ENCODE measurements at places on chromosomes 7 and 10.

GRCh38 chr10:5968681-5969453 lies 8.5 kb downstream of the IL15RA start:
- DNase-seq = no peak

GRCh38 chr10:115422624-115423023 lies 329.5 kb downstream of the ATRNL1 start:
- no peak for DNase-seq

DNA sequence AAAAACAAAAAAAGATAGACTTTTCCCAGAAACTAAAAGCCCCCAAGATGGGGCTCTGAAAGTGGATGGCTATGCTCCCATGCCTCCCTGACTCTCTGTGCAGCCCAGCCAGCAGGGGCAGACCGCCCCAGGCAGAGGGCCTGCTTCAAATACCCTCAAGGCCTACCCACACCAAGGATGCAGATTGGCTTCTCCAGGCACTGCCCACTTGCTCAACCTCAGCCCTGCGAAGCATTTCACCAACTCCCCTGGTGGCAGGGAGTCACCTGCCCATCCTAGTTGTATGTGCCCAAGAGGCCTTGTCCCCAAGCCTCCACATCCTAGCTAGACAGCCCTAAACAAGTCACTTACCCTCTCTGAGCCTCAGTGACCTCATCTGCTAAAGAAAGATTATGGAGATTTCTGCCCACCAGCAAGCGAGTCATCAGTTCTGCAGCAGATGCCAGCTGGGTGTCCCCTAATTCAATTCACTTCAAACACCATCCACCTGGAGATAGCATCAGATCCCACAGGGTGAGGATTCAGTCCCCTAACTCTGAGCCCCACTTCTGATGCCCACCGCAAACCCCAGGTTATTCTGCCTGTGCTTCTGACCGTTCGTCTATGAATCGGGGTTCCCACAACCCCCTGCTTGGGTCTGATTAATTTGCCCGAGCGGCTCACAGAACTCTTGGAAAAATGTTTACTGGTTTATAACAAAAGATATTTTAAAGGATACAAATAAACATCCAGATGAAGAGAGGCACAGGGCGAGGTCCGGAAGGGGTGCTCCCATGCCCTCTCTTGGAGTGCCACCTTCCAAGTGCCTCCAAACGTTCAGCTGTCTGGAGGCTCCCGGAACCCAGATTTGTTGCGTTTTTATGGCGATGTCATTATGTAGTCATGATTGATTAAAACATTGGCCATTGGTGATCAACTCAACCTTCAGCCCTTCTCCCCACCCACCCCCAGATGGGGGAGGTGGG lies 18.6 kb upstream of the ZMIZ1 start:
- DNase-seq = no peak

DNA sequence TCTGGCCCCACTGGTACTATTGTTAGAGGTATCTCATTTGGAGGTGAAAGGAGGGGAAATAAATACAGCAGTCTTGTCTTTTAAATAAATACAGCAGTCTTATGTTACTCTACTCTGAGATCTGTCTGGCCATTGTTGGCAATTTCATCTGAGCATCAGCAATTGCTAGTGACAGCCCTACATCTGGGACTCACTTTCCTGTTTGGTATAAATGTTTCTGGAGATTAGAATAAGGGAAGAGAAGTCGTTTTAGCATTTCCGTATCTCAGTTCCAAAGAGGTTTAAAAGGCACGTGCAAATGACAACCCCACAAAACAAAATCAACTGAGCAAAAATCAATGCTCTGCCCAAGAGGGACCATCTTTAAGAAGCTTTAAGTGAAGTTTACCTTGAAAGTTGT lies 18.1 kb upstream of the CNNM2 start:
- DNase-seq = no peak

- peak; percentile 53 for DNase-seq
Measured at GRCh38 chr7:40922316-40922670, 780.6 kb downstream of the INHBA start.

GRCh38 chr10:14486777-14487487 lies 156.2 kb upstream of the FRMD4A start:
- DNase-seq = no peak

- peak; percentile 83 for DNase-seq
Measured at GRCh38 chr10:92822060-92822634, 26.2 kb upstream of the EXOC6 start.

- DNase-seq = peak; percentile 13
Measured at GRCh38 chr10:104622598-104623209, 18.4 kb upstream of the SORCS3 start.

- no peak for DNase-seq
Measured at GRCh38 chr10:123643315-123643714, 22.8 kb upstream of the GPR26 start.

GRCh38 chr10:77251297-77252013 lies 386.2 kb downstream of the KCNMA1 start:
- DNase-seq = peak; percentile 40

DNA sequence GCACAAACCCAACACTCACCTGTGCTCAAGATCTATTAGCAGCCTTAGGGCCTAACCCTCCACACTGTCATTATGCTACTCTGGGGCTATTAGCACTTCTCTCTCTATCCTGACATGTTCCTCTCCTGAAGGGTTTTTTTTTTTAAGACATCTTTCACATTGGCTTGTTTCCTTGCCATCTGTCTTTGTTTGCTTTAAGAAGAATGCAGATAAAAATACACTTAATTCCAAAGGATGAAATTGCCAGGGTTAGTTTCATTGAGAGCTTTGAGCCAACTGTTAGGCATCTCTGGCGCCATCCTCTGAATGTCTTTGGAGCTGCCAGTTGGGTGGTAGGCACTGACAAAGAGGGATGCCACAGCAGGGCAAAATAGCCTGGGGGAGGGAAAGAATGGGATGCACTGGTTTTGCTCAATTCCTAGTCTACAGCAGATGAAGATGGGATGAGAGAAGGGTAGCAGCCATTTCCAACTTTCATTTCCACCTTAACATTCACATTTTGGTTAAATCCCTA lies 399.2 kb downstream of the SORCS1 start:
- DNase-seq = no peak

DNA sequence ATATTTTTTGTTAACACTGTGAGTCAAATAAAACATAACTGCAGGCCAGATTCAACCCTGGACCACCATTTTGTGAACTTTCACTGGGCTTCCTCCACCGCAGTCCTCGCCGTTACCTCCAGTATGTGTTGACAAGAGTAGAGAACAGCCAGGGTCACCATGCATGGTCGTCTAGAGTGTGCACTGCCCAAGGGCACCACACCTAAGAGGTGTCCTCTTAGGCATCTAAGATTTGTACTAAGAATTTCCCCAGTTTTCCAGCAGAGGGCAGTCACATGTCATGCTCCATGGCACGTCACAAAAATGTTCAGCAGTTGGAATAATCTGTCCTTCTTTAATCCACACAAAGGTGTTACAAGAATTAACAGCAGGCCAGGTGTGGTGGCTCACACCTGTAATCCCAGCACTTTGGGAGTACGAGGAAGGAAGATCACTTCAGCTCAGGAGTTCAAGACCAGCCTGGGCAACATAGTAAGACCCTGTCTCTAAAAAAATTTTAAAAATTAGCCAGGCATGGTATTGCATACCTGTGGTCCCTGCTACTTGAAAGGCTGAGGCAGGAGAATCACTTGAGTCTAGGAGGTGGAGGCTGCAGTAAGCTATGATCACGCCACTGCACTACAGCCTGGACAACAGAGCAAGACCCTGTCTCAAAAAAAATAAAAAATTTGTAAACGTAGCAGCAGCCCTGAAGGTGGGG lies 71.2 kb upstream of the FOXK1 start:
- peak; percentile 90 for DNase-seq

DNA sequence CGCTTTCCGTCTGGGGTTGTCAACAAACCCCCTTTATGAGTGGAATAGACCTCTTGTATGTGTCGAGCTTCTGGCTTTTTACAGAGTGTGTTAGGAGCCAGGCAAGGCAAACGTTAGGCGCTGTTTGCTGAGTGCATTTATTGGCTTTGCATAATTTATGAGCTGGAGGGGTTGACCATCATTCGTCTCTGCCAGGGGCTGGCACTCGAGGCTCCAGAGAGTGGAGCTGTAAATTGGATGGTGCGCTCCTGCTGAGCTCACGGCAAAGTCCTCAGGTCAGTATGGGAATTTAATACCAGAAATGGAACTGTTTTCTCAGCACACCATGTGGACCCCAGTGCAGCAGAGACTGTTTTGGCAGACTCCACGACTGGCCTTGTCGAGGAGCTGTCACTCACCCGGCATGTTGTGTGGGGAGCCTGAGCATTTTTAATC lies 699.4 kb upstream of the GALNT17 start:
- DNase-seq = no peak

- DNase-seq = no peak
Measured at GRCh38 chr10:122997864-122998263, 10.7 kb downstream of the IKZF5 start.

- no peak for DNase-seq
Measured at GRCh38 chr7:25860275-25861163, 291.5 kb upstream of the NFE2L3 start.

GRCh38 chr7:127791446-127792189 lies 139.6 kb downstream of the SND1 start:
- DNase-seq = no peak

- DNase-seq = no peak
Measured at GRCh38 chr10:80410578-80411145, 2.3 kb downstream of the PRXL2A start.

- DNase-seq = no peak
Measured at GRCh38 chr7:21568762-21569161, 25.9 kb downstream of the DNAH11 start.

DNA sequence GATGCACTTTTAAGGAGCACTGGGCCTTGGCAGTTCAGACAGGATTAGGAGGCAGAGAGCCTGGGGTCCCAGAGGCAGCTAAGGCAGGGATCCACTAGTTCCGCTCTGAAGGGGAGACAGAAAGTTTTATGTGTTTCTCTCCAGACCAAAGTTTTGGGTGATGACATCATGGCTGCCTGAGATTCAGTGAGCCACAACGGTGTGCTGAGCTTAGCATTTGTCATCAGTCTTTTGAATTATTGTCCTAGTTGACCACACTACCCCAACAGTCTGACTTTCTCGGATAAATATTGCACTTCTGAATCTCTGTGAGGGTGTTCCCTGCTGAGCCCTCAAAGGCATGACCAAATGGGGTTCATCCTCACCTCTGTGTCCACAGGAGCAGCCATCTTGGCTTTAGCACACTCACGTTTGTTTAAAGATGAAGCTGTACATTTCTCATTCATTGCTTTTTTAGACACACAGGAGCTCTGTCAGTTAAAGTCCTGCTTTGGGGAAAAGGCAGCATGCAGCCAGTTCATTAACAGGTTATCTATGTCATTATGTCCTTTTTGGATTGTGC lies 297.7 kb upstream of the LRGUK start:
- DNase-seq = peak; percentile 14

- DNase-seq = no peak
Measured at GRCh38 chr7:130492523-130493274, 814 bp downstream of the MEST start.

DNA sequence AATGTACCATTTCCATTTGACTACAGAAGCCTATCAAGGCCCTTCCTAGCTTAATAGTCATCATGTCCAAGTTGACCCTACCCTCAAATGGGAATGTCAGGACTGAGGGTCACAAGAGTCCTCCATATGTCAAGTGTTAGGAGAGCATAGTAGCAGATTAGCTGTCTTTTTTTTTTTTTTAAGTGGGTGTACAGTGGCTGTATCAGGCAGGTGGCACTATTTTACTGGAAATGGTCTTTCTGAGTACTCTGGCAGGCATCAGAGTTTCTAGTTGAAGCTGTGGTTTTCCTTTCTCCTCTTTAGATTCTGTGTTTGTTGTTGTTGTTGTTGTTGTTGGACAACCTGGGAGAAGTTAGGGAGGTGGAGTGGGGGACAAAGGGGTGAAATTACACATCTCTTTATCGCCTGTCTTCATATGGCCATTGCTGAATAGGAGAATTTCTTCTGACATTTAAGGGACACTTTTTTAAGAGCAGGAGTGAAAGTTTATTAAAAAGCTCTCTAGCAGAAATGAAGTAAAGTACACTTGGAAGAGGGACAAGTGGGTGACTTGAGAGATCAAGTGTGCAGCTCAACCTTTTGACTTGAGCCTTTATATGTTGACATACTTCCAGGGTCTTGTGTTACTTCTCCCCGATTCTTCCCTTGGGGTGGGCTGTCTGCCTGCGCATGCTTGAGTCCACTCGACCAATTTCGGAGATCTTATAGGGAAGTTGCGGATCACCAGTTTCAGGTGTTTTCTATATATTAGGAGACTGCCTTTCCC lies 104.1 kb upstream of the FOXP2 start:
- DNase-seq = no peak

- DNase-seq = no peak
Measured at GRCh38 chr10:101280511-101280910, 51.2 kb upstream of the LBX1 start.

DNA sequence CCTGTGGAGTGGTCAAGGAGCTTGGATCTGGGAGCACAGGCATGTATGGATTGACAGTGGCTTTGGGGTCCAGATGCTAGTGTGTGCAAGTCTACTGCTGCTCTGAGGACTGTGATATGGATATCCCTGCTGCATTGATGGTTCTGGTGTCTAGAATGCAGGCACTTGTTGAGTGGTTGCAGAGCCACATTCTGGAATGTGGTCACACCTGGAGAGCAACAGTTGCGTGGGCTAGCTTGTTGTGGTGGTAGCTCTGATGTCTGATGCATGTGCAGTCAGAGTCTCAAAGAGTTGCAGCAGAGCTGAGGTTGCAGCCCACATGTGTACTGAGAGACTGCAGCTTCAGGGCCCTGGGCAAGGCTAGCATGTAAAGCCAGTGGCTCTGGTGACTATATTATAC lies 43.2 kb downstream of the CCDC7 start:
- no peak for DNase-seq

DNA sequence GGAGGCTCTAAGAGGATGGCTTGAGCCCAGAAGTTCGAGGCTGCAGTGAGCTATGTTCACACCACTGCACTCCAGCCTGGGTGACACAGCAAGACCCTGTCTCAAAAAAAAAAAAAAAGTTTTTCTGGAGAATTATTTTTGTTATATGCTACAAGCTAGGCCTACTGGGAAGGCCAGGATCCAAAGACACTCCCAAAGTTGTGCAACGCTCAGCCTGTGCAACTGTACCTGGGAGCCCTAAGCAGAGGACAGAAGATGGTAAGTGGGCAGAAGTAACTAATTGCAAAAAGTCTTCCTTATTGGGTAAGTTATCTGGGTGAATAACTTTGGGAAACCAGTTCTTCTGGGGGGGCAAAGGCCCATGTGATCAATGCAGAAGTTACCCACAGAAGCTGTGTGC lies 17.3 kb downstream of the HIP1 start:
- DNase-seq = no peak

- DNase-seq = no peak
Measured at GRCh38 chr7:86911659-86912058, 147.8 kb downstream of the ELAPOR2 start.

- DNase-seq = no peak
Measured at GRCh38 chr10:96618653-96619052, 31.8 kb upstream of the TM9SF3 start.

DNA sequence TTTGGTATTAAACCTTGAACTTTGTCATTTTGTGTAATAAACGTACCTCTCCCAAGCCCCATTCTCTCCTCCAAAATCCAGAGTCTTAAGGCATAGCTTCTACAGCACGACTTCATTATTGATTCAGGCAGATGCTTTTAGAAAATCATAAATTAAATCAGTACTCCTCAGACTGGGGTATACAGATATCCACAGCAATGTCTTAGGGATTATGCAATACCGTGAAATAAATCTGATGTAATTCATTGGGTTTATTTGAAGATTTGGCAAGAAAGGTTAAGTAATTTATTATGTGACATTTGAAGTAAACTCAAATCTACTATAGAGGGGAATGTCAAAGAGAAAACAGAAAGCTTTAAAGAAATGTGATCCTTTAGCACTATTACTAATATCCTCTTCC lies 246.1 kb upstream of the PLXDC2 start:
- DNase-seq = no peak

- no peak for DNase-seq
Measured at GRCh38 chr7:149459540-149460452, 1.1 kb downstream of the ZNF777 start.

- no peak for DNase-seq
Measured at GRCh38 chr10:119917777-119918176, 25.2 kb downstream of the SEC23IP start.
